ENCODE measurements at places on chromosomes 5 and 9.

DNA sequence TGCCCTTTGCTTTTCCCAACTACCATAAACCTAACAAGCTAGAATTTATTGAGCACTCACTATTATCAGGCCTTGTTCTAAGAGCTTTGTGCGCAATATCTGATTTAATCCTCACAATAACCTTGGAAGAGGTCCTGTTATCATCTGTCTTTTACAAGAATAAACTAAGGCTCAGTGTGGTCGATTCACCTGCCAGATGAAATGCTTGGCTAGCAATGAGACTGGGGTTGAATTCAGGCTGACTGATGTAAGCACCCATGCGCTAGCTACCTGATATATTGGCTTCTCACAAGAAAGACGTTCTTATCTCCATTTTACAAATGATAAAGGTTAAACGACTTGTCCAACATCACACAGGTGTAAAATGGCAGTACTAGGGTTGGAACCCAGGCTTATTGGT is 37.4 kb downstream of the FAT2 start:
- DNase-seq: no peak

DNA sequence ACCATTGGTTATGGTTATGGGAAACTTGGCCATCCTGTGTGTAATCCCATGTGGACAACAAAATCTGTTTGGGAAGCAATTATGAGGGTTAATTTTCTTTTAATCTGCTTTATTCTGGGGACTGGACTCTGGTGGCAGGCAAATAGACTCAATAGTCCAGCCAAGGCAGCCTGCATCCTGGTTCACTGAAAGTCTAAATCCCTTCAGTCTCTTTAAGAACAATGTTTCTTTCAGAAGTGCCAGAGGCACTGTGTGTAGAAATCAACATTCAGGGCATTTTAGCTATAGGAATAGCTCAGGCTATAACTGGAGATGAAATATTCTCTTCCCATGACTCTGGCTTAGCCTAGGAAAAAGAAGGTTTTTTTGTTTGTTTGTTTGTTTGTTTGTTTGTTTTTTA is 118.0 kb downstream of the SPATA31D1 start:
- DNase-seq: no peak

DNA sequence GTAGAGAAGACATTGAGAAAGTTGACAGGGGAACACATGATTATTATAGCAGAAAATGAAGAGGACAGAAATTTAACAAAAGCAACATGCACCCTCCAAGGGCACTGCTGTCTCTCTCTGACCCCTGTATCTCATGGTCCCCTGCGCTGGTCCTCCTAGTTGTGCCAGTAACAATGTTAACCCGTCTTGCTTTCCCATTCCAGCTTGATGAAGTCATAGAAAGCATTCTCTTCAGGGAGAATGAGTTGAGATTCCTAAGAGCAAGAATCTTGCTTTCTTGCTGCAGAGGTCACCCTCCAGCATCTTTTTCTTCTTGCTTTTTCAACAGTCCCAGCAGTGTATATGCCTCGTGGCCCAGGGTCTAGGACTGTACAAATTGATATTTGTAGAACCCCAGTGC is 279.6 kb upstream of the ADAMTSL1 start:
- DNase-seq: no peak

GRCh38 chr5:63854076-63854475 is 108.2 kb downstream of the HTR1A start:
- no peak for DNase-seq

GRCh38 chr5:32522429-32523143 is 62.8 kb upstream of the SUB1 start:
- peak; percentile 21 for DNase-seq

- DNase-seq: no peak
Measured at GRCh38 chr9:14228602-14229001, 85.3 kb downstream of the NFIB start.

- DNase-seq: peak; percentile 8
Measured at GRCh38 chr5:31855134-31856040, 216.5 kb downstream of the PDZD2 start.

All from activated CD4-positive, alpha-beta T cell treated with anti-CD3 and anti-CD28 coated beads, Interleukin-2, amount 50 U/mL, for 1 hour (primary cell).